Inflammatory macrophage (primary cell): ENCODE measurements at places on chromosomes 11 and 22.

- no peak for DNase-seq
Observed at GRCh38 chr11:113387605-113388211, at the start of gene ANKK1. Gene ANKK1 (plus strand): TSS chr11:113387779. CDS start chr11:113387885, 106 bp downstream.

GRCh38 chr11:85705800-85706199 lies 19.8 kb upstream of the CCDC89 start:
- no peak for DNase-seq

DNA sequence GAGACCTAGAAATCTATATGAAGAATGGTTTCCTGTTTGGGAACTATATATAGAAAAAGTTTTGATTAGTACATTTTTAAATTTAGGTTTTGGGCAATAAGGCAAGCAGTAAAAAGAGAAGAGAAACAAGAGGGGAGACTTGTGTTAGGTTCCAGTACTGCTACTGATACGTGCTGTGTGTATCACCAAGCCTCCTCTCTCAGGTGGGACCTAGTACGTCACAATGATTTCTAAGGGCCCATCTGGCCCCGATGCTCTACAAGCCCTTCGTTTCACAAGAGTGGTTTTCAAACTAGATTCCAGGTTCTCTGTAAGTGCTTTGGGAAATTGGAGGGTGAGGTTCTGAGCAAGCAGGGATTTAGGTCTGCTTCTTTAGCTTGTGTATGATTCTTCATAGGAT lies 39.2 kb downstream of the USP35 start:
- DNase-seq: no peak

GRCh38 chr11:34476849-34477248 lies 36.7 kb downstream of the ELF5 start:
- no peak for DNase-seq

DNA sequence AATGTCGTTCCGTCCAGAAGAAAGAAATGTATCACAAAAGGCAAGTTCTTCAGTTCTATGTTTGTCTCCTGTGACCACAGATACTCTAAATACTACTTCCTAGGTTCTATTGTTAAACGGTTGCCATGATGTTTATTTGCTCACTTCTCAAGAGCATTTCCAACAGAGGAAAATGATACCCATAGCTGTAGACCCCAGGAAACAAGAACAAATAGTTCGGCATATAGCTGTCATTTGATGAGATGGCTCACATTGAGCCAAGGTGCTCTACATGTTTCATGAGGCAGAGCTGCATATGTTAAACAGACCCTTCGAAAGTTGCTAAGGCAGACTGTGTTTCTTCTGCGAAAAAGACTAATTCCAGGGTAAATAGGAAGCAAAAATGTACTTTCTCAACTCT lies 15.4 kb upstream of the ANGPTL5 start:
- no peak for DNase-seq

- no peak for DNase-seq
Observed at GRCh38 chr22:50210378-50211139, 9.7 kb downstream of the SELENOO start.

DNA sequence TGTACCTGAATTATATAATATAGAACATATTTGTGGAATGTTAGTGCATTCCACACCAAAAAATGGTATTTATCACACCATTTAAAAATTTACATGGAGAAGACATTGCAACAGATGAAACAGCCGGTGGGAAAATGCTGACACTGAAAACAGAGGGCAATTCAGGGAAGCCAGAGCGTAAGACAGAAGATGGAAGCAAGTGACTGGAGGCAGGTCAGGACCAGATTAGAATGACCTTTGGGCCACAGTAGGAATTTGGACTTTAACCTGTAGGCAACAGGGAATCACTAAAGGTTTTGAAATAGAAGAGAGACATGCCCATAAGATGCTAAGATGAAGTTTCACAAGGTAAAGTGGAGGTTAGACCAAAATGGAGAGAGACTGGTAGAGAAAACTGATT lies 60.5 kb downstream of the METTL15 start:
- no peak for DNase-seq

- no peak for DNase-seq
Observed at GRCh38 chr11:126886085-126886484, 114.5 kb downstream of the KIRREL3 start.

DNA sequence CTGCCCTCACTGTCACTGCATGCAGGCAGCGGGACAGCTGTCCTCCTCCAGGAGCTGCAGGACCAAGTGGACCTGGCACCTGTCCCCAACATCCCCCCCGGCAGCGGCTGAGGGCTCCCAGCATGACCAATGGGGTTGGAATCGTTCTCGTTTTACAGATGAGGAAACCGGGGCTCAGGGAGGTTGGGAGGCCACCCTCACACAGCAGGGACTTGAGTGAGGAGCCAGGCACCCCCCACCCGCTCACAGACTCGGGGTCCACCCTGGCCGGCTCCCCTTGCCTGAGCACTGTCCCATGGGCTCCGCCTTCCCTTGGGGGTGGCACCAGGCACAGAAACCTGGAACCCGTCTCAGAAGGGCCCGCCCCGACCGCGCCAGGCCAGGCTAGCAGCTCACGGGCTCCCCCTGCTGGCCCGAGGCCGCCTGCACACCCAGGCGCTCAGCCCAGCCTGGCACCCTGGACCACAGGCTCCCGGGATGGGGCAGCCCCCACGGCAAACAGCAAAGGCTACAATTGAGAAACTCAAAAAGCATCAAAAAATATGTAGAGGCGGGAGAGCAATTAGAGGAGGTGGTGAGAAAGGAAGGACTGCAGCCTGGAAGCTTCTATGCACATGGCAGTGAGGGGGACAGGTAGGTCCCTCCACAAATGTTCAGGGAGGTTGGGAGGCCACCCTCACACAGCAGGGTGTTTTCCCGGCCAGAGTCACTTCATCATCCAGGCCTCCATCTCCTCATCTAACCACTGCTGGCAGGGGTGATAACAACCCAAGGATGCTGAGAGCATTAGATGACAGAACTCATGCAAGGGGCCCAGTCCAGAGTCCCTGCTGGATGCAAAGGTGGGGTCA lies 12.8 kb downstream of the MACROD1 start:
- peak; percentile 54 for DNase-seq

DNA sequence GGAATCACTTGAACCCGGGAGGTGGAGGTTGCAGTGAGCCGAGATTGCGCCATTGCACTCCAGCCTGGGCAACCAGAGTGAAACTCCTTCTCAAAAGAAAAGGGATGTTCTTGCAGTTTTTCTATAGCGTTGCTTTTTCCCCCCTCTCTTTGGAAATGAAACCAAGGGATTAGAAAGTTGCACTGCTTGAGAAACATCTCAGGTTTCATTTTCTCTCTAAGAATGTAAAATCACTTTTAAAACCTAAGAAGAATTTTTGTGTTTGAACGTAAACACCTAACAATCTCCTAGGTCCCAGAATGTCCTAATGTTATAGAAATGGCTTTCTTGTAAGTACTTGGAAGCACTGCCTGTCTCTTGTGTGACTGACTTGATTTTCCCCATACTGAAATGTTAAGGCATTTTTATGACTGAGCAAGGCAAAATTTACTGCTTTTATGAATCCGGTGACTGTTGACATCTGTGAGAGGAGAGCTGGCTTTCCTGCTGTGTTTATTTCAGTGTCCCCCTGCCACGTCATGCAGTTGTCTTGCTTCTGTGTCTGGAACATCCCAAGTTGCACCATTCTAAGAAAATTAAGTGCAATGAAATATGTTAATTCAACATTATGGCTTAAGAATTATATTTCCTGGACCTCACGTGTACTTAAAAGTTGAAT lies 37.7 kb downstream of the NF2 start:
- DNase-seq: peak; percentile 37

DNA sequence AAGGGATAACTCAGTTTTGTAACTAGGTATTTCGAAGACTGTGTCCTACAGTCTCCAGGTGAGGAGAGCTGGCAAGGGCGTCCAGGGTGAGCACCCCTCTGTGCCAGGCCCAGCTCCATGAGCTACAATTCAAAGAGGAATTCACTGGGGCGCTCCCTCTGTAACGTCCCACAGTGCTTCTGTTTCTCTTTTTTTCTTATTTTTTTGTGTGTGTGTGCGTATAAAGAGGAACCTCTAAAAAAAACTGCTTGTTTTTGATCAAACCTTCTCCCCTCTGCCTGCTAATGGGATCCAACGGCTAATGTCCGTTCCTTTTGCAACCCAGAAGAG lies 17.1 kb downstream of the ASCC2 start:
- peak; percentile 81 for DNase-seq

GRCh38 chr11:2794046-2794967 lies 91.3 kb downstream of the CDKN1C start:
- no peak for DNase-seq

GRCh38 chr11:99268886-99269285 lies 248.1 kb downstream of the CNTN5 start:
- no peak for DNase-seq

GRCh38 chr22:50416996-50417395 lies 57.8 kb downstream of the SBF1 start:
- DNase-seq: peak; percentile 61

DNA sequence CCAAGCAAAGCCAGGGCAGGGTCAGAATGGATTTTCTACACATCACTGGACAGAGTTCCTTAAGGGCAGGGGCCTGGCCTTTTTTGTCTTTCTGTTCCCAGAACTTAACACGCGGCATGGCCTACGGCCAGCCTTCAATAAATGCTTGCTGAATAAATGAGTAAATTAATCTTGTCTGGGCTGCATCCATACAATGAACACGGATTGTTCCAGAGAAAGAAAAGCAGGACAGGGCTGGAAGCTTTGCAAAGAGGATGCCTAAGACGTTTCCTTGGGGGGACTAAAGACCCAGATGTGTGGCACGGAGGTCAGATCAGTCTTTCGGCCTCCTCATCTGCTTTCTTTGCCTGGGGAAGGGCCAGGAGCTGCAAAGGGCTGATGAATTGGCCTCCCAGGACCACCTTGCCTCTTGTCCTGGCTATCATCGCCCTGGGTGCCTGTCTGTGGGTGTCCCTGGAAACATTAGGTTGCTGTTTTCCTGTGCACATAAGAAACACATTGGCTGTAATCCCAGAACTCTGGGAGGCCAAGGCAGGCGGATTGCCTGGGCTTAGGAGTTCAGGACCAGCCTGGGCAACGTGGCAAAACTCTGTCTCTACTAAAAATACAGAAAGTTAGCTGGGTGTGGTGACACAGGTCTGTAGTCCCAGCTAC lies 20.8 kb upstream of the RFPL3 start:
- no peak for DNase-seq

GRCh38 chr11:114259551-114259983 lies 36.6 kb upstream of the NNMT start:
- no peak for DNase-seq

DNA sequence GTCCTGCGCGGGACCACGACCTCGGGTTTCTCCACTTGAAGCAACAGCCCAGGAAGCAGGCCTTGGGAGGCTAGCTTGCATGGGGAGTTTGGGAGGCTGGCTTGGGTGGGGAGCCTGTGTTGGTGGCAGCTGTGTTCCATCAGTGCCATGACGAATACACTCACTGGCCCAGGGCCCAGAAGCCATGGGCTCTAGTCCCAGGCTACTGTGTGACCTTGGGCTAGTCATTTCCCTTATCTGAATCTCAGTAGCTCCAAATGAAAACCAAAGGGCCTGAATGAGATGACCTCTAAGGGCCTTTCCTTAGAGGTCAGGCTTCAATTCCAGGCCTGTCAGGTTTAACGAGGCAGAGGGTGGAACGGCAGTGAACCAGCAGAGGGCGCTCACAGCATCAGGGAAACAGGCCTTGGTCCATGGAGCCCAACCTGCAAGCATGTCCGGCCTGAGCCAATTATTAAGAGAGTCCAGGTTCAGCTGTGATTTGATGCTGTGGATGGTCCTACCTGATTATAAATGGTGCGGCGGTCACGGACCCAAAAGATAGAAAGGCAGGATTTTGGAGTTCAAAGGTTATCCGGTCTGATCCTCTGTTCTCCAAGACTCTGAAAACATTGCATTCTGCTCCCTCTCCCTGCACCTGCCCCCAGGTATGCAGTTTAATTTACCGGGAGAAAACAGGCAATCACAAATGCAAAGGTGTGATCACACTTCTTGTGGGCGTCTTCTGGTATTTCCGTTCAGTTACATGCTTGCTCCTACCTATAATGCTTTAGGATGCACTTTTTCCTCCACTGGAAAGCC lies 15.9 kb downstream of the PTPN5 start:
- DNase-seq: peak; percentile 55

- peak; percentile 88 for DNase-seq
Observed at GRCh38 chr11:78798663-78799062, 224.0 kb upstream of the NARS2 start.

GRCh38 chr22:43375951-43376455 lies 32.8 kb upstream of the SCUBE1 start:
- no peak for DNase-seq

DNA sequence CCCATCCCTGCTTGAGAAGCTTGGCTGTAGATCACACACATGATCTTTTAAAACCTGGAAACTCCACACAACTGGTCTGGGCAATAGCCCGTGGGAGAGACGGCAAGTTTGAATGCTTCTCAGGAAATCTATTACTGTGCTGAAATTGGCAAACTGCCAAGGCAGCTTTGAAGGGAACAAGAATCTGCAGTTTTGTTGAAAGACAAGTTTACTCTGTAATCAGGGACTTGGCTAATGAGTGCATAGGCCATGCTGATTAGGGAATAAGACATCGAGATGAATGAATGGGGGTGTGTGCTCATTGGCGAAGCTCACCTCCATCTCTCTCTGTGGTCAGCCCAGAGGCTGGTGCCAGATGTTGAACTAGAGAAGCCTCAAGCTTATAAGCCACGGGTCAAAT lies 218.8 kb downstream of the HIPK3 start:
- no peak for DNase-seq

- DNase-seq: no peak
Observed at GRCh38 chr22:50247748-50248147, 2.9 kb upstream of the TUBGCP6 start.

DNA sequence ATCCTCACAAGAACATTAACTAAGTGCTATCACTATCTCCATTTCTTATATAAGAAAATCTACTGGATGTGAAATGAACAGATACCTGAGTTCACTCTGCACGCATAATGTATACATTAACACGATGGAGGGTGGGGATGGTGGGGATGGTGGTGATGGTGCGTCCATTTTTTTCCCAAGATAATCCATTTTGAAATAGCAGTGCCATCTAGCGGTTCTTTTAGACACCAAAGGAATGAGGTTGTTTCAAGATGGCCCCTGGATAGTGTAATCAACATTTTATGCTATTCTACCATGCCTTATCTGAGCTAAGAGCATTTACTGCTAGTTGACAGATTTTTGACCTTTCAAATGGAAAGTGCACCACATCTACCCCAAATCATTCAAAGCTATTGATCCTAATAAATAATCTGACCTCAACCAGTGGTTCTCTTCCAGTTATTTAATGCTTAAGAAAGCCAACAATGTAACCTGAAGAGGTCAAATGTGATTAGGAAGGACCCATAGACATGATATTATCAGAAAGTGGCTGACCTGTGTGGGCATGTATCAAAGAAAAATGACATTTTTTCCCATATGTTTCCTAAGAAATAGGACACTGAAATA lies 714.7 kb upstream of the TENM4 start:
- no peak for DNase-seq

GRCh38 chr11:33135216-33135615 lies 26.1 kb downstream of the CSTF3 start:
- DNase-seq: no peak

- peak; percentile 19 for DNase-seq
Observed at GRCh38 chr11:74731301-74732094, at the start of gene CHRDL2. Gene CHRDL2 (minus strand): TSS chr11:74731426. CDS start chr11:74730888, 538 bp downstream.

DNA sequence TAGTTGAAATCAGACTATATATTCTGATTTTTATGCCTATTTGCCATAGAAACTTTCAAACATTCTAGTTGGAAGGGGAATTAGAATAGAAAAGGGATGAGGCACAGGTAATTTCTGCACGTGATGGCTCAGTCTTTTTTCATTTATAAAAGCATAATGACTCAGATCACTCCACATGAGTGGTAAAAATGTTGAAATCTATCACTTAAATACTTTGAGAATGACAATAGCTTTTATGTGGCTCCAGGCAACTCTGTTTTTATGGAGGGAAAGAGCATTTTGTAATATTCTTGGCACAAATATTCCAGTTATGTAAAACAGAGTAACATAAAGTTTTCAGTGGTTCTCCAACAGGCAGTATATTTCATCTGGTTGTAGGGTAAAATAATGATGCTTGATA lies 5.9 kb upstream of the MMP3 start:
- DNase-seq: no peak
